ENCODE measurements at places on chromosomes 11 and 22.

DNA sequence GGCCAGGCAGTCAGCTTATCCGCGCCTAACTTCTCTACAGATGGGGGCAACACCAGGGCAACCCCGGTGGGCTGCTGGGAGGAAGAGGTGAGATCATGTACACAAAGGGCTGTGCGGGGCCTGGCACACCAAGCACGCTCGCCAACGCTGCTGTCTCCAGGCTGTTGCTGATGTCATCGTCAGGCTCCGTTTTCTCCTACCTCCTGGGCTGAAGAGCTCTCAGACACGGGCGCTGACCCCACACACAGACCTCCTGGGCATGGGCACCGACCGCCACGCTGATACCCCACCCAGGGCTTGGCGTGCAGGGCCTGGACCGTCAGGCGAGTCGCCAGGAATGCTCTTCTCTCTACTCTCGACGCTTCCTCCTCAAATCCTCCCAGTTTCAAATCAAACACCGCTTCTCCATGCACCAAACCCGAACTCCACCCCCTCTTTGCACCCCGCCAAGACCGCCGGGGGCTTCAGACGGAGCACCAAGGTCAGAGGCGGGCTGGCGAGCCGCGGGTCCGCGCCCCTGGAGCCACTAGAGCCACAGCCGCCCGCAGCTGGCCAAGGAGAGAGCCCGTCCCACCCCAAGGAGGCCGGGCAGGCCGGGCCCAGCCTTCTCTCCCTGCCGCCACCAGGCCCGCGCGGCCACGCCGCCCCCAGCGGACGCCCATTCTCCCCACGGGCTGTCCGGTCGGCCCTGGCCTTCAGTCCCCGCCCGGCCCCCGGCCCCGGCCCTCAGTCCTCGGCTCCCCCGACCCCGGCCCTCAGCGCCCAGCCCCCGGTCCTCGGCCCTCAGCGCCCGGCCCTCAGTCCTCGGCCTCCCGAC, 772 bp downstream of the SBF1 start:
- DNase-seq = peak; percentile 50

DNA sequence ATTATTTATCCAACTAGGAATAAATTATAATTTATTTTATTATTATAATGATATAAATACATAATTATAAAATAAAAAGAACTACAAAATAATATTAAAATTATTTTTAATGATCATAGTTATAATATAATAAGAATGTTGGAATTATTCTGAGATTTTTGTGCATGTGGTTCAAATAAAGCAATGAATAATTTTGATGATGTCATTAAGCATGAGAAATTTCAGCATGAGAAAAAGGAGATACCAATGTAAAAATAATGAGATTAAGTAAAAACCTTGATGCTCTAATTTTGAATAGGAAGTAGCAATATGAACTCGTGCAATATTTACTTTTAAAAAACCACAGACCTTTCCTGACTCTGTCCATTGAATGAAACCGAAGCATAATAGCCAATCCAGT, 181.8 kb upstream of the MTNR1B start:
- DNase-seq = no peak

GRCh38 chr11:78079232-78080083, at the start of gene NDUFC2:
NDUFC2 (minus strand) TSS chr11:78079862; CDS start chr11:78079744, 118 bp downstream.
- DNase-seq = peak; percentile 67

DNA sequence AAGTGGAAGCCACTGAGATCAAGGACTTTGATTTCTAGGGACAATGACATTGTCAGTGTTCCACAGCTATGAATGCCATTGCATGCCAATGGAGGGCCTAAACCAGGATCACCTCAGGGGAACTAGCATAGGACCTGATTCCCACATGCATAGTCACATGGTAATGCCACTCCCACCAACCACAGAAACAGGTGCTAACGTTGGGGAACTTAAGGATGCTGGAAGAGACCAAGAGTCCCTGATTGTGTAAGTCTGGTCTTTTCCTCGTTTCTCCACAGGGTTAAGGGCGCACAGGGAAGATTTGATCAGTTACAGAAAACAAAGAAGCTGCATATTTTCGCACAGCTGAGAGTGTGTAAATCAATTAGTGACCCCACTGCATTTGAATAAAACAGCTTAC, 59.4 kb upstream of the CD44 start:
- no peak for DNase-seq

- DNase-seq = peak; percentile 68
Measured at GRCh38 chr22:26671317-26672059, 14.1 kb downstream of the MIAT start.

DNA sequence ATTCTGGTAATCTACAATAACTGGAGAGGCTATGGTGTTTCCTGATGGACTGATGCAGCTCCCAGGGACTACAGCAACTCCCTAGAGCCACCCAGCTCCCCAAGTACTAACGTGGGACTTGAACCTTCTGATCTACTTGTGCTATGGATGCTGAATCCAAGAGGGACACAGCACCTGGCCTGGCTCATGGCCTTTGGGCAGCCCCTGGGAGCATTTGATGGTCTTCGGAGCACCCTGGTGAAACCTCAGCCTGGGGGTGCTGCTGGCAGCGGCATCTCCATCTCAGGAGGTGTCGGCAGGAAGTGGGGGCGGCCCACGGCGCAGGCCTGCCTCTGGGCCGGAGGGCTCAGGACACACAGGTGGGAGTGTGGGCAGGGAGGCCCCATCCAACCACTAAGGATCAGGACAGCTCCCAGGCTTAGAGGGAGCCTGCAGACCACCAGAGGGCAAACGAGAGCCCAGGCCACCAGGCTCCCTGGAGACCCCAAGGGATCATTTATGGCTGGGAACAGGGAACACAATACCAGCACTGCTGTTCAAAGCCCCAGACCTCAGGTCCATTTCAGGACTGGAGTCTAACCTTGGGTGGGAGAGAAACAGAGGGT, 8.7 kb downstream of the EHD1 start:
- no peak for DNase-seq

DNA sequence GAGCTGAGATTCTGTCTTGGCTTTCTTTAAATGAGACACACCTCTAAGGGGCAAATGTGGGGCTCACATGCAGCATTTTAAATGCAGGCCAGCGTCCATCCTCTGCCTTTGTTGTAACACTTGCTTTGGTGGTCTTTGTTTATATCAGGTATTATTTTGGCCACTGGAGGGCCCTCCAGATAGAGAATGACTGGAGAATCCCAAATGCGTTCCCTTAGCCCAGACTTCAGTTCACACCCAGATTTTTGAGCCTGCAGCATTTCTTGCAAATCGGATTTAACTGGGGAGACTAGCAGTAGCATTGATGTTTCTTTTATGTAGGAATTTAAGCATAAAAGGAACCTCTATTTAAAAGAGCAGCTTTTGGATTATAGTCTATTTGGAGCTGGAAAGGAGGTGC, 200.2 kb upstream of the SORL1-AS1 start:
- DNase-seq = no peak

DNA sequence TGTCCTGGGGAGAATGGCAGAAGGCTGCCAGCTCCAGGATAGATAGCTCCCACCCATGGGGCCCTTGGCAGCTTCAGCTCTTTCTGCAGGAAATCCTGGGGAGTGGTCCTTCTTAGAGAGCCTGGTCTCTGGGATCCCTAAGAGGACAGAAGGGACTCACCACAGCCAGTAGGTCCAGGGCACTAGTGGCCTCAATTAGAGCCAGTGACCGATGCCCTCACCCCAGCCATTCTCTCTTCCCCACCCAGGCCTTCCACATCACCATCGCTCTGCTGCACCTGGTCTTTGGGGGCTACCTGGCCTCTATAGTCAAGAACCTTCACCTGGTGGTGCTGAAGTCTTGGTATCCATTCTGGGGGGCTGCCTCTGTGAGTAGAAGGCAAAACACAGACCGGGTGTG, 5.6 kb downstream of the MS4A10 start:
- DNase-seq = no peak

- DNase-seq = no peak
Measured at GRCh38 chr11:134949121-134950090, 537.4 kb upstream of the B3GAT1 start.

Measured in stimulated activated CD4-positive, alpha-beta T cell treated with anti-CD3 and anti-CD28 coated beads, Interleukin-4, amount 100 ng/mL, for 24 hours (primary cell).